Retina (tissue), 1 donor: ENCODE measurements at places on chromosomes 5 and 9.

GRCh38 chr5:81819556-81820317 lies 68.8 kb upstream of the SSBP2 start:
- no peak for DNase-seq

DNA sequence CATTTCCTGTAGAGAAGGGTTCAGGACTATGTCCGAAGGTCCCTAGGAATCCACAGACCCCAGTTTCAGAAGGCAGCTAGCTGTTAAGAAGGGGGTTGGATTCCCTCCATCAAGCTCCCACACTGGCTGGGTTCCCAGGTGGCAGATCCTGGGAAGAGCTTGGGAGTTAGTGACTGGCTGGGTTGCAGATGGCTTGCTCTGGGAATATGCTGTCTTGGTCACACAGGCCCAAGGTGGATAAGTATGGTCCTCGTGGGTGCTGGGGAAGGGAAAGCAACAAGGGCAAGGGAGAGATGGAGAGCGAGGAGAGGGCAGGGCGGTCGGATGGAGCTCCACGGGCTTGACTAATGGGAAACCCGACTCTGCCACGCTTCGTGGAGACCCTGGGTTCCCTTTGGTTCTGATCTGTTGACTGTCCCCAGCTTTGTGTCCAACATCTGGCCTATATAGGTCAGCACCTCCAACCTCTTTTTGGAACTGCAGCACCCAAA lies 17.4 kb downstream of the SH3PXD2B start:
- DNase-seq, result no peak

DNA sequence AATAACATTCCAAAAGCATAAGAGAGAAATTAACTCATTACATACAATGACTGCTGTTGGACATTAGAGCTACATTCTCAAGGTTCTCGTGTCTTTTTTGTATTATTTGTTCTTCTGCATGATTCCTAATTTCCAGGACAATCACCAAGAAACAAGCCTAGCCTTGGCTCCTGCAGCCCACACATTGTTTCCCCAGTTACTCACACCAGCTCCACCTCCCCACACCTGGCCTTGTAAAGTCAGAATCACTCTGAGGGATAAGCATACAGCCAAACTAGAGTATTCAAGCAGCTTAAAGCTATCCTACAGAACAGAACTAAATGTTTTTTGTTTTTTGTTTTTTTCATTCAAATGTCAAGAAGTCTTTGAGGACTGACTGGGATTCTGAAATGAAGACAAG lies 189.2 kb downstream of the HINT1 start:
- no peak for DNase-seq

DNA sequence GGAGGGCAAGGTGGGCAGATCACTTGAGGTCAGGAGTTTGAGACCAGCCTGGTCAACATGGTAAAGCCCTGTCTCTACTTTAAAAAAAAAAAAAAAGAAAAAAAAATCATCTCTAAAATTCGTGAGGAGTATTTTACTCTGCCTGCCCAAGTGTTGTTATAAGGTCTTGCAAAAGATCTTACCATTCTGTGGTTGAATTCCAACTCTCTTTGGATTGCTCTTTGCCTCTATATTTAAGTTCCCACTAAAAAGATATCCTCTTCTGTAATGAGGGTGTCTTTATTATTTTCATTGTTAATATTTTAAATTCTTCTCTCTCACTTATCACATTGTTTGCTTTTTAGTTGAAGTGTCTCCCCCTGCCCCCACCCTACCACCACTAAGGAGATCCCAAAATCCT lies 33.4 kb downstream of the CREBRF start:
- no peak for DNase-seq

DNA sequence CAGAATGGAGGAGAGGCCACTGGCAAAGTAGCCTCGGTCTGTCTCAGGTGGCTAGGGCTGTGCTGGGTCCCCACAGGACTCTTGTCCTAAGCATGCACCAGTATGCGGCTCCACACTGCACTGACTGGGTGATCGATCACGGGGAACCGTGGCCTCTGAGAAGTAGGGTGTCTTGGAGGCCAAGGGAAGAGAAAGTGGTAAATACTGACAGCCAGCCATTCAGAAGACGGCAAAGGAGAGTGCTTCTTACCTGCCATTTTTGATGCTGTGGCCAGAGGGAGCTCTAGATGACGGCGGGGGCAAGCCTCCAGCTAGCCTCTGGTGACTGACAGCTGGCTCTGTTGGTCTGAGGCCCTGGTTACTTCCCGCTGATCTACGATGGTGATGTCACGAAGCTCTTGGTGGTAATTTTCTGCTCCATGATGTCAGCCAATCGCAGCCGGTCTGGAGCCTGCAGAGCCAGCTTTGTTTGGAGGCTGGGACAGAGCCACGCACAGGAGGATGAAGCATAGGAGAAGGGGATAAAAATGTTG lies 40.4 kb upstream of the GADD45G start:
- DNase-seq, result no peak

- peak; percentile 39 for DNase-seq
Measured at GRCh38 chr9:7879551-7880245, 80.1 kb upstream of the DMAC1 start.

- no peak for DNase-seq
Measured at GRCh38 chr5:179912951-179913350, 5.3 kb upstream of the TBC1D9B start.
